ENCODE measurements at places on chromosomes 5 and 9.
A peak's percentile ranks its signal among the peaks of the same experiment; 100 is the strongest.

DNA sequence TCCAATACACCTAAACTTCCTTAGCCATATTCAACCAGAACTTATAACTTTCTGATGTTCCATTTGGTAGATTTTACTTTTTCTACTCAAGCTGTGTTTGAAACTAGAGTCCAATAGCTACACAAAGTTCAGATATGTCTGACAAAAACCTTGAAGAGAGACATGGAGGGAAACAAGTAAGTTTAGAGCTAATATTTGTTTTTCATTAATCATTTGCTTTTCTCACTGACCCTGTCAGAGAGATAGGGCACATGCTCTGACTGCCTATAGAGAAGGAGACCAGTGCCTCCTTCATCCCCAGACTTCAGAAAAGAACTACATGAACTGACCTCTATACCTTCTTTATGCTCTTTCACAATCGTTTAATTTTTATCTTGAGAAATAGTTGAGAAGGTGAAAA lies 157.0 kb upstream of the PPP1R2B start:
- DNase-seq: no peak

GRCh38 chr5:115892021-115892420 lies 50.3 kb downstream of the AP3S1 start:
- DNase-seq: no peak

- no peak for DNase-seq
Observed at GRCh38 chr9:4393806-4394523, 94.1 kb upstream of the GLIS3 start.

DNA sequence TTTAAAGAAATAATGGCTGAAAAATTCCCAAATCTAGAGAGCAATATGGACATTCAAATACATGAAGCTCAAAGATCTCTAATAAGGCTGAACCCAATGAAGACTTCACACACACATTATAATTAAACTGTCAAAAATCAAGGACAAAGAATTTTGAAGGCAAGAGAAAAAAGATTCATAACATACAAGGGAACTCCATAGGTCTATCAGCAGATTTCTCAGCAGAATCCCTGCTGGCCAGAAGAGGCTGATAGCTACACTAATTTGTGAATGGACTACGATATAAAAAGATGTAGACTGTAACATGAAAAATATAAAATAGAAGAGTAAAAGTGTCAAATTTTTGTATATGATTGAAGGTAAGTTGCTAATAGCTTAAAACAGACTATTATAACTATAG lies 251.9 kb downstream of the ADAMTS6 start:
- DNase-seq: no peak

DNA sequence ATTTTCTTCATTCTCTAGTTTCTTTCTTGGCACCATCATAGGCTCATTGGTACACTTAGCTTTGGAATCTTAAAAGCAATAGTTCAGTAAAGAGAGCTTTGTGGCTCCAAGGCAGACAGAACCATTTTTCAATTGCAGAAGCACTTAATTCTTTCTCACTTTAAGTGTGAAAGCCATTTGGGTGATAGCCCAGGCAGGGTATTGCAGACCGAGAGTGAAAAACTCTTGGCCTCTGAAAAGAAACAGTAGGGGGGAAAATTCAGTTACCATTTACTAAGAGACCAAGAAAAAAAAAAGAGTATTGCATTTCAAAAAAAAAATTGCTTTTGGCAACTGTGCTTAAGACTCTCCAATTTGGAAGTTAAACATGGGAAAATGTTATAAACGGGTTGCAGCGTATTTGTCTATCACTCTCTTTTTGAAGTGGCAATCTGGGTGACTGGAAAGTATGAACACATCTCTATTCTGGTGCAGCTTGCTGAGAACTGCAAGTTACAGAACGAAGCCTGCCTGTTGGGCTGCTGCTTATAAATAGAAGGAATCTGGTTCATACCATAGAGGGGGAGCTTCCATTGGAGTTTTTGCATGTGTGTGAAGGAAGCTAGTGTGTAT lies 170.5 kb downstream of the TLE4 start:
- no peak for DNase-seq

DNA sequence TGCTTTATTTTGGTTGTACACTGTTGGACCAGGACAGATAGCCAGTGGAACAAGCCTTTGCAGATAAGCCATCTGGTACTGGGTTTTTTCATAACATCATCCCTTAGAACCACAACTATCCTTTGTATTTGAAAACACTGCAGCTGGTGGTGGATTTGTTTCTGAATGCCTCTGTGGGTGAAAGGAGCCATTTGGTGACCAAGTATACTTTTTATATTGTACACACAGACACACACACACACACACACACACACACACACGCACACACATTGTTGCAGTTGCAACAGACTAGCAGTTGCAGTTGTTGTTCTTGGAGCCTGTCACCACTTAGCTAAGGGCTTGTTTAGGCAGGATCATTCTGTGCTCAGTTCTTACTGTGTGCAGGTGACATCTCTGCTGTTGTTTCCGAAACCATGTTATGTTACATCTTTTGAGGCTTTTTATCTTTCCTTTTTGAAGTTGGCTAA lies 22.9 kb upstream of the CAVIN4 start:
- DNase-seq: peak; percentile 21

DNA sequence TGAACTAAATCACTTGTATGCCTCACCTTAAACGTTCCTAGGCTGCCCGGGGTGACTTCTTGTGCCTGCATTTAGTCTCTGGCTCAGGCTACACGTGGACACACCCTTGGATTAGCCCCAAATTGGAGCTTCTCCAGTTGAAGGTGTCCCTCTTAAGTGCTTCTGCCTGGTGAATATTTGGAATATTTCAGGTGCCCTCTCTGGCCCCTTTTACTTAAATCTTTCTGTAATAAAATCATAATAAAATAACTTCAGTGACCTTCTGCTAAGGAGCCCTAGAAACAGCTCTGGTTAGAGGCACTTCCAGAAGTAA lies 74.3 kb upstream of the KLF9 start:
- DNase-seq: no peak

- DNase-seq: no peak
Observed at GRCh38 chr5:83450967-83451248, 20.6 kb upstream of the VCAN start.

GRCh38 chr5:97078958-97079743 lies 63.3 kb downstream of the LIX1 start:
- DNase-seq: no peak
